Myometrial cell (primary cell): ENCODE measurements at places on chromosomes 2 and 18. TPM values are rescaled to one million over a fixed set of nuclear protein-coding genes. Genes with fewer than 3 reads are reported as not detected.

MYO5B gene
- not detected in 2 replicates for total RNA-seq

HTR2B gene
- 5.5 and 6.4 TPM in 2 replicates for total RNA-seq

CYTIP gene
- not detected in 2 replicates for total RNA-seq

SLC9A4 gene
- total RNA-seq: not detected in 2 replicates

ANKRD62 gene
- total RNA-seq: not detected in 2 replicates

LPIN2 gene
- total RNA-seq: 28.0 and 34.9 TPM in 2 replicates

NDC80 gene
- 16.4 and 21.1 TPM in 2 replicates for total RNA-seq

RAB10 gene
- total RNA-seq: 71.8 and 83.6 TPM in 2 replicates

HOXD12 gene
- total RNA-seq: not detected in 2 replicates

RESP18 gene
- not detected in 2 replicates for total RNA-seq

ASXL2 gene
- 6.6 and 10.1 TPM in 2 replicates for total RNA-seq

RAB6C gene
- not detected in 2 replicates for total RNA-seq

AMER3 gene
- total RNA-seq: not detected in 2 replicates

VWC2L gene
- total RNA-seq: not detected in 2 replicates

DHRS9 gene
- total RNA-seq: 2.0 TPM in 1 of 2 replicates, not detected in the other

LCT gene
- 0.29 TPM in 1 of 2 replicates, not detected in the other for total RNA-seq

FOXD4L1 gene
- total RNA-seq: not detected in 2 replicates

ST8SIA3 gene
- not detected in 2 replicates for total RNA-seq
